Activated CD8-positive, alpha-beta memory T cell treated with anti-CD3 and anti-CD28 coated beads for 48 hours (primary cell): ENCODE measurements at places on chromosomes 4 and X.

GRCh38 chr4:104826171-104826570 is 320.5 kb upstream of the TET2 start:
- DNase-seq = no peak

DNA sequence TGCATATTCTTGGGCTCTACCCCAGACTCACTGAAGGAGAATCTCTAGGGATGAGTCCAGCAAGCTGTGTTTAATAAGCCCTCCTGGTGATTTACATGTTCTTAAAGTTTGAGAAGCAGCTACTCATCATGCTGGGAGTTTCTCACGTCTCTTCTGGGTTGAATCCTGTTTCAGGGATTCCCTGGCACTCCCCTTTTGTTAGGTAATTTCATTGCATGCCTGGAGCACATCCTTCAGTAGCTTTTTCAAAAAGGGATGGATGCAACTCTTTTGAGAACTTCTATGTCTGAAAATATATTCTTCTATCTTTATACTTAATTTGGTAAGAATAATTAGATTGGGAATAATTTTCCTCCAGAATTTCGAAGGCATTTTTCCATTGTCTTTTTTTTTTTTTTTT is 4.4 kb downstream of the EVC start:
- DNase-seq = no peak

- no peak for DNase-seq
These were observed 801.8 kb downstream of the STIM2 start for GRCh38 chr4:27662426-27662825.

- no peak for DNase-seq
These were observed 64.6 kb downstream of the HHIP start for GRCh38 chr4:144710526-144710912.
